ENCODE measurements at places on chromosomes 4 and X.

DNA sequence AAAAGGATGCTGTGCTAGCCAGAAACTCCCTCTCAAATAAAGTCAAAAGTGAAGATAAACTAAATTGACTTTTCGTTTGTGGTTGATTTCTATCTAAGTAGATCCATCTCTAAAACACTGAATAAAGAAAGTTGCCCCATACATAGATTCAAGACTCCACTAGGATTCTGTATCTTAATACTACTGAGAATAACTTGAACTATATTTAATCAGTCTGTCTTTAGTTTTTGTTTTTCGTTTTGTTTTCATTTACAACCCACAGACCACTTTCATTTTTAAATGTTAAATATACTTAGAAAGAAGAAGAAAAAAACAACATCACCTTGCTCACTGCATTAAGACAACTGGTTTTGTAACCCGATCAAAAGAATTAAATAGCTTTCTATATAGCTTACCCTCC lies 655.0 kb downstream of the RPA4 start:
- DNase-seq = no peak

DNA sequence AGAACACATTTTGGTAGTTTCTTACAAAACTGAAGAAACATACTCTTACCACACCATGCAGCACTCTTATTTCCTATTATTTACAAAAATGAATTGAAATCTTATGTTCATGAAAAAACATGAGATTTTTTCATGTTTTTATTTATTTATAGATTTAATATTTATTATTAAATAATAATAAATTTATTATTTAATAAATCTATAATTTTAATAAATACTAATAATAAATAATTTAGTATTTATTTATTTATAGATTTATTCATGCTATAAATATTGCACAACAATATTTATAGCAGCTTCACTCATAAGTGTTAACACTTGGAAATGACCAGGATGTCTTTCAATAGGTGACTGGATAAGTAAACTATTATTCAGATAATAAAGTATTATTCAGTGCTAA lies 91.6 kb upstream of the CPXCR1 start:
- DNase-seq = no peak

DNA sequence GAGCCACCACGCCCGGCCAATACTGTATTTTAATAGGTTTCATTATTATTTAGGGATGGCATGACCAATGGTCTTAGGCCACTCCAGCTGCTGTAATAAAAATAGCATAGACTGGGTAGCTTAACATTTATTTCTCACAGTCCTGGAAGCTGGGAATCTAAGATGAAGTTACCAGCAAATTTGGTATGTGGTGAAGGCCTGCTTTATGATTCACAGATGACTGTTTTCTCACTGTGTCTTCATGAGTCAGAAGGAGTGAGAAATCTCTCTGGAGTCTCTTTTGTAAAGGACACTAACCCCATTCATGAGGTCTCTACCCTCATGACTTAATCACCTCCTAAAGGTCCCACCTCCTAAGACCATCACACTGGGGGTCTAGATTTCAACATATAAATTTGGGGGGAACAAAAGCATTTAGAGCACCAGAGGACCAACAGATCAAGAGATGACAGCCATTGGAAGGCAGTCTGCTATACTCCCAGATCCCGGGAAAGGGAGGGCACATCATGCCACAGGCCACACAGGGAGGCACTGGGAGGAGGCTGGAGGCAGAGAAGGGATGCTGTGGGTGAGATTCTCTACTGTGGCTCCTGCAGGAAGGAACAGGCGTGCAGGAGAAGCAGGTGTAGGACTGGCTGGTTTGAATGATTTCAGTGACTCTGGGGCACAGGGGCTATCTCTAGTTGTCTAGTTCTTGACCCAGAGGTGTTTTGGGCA lies 335.8 kb upstream of the SFRP2 start:
- DNase-seq = no peak

- DNase-seq = no peak
These were observed 24.2 kb downstream of the NKX1-1 start for GRCh38 chr4:1381944-1382541.

DNA sequence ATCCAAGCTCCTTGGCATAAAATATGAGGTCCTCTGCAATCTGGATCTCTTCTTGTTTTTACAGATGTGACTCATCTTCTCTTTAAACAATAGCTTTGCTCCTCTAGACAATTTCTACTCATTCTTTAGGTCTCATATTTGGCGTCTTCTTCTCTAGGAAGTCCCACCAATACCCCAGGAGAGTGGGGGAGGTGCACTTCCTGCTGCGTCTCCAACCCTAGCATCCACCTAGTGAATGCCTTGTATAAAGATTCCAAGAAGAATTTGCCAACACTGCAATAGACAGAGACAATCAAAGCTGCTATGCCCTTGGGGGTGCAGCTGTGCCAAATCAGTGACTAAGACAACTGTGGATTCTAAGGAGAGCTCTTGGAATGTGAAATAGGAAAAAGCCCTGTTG lies 45.7 kb upstream of the SLC10A7 start:
- DNase-seq = no peak

GRCh38 chr4:151738720-151739517 lies 21.9 kb downstream of the GATB start:
- no peak for DNase-seq

DNA sequence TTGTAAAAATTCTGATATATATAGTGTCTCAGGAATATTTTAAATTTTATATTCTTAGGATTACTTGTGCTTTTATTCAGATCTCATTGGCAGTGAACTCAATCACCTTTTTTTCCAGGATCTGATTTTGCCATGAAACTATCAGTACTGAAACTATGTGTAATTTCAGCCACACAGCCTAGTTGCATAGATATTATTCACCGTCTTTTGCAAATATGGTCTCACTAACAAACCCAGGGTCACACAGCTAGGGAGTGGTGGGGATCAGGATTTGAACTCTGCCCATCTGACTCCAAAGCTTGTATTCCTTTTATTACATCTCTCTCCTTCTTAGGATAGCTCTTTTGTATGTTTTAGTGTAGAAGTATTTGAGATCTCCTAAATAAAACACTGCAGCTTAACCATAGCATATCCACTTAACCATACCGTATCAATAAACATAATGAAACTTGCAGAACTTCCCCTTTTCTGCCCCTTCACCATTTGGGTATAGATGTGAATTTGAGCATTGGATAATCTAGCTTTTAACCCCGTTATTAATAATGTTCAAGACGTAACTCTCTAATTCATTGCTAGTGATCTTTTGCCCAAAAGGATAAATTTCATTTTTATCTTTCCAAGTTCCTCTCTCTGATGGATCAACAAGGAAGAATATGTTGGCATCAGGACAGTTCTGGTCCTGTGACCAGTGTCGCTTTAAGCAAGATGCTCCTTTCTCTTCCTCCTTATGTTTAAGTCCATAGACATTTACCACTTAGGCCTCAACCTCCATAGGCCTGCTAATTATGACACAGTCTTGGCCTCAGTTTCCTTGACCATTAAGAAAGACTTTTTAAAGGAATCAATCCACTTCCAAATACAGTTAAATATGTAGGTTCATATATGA lies 74.6 kb downstream of the RAPGEF2 start:
- no peak for DNase-seq

- DNase-seq = no peak
These were observed 35.5 kb upstream of the CCKAR start for GRCh38 chr4:26525771-26526150.

- no peak for DNase-seq
These were observed 30.6 kb upstream of the CCKAR start for GRCh38 chr4:26520728-26521450.

DNA sequence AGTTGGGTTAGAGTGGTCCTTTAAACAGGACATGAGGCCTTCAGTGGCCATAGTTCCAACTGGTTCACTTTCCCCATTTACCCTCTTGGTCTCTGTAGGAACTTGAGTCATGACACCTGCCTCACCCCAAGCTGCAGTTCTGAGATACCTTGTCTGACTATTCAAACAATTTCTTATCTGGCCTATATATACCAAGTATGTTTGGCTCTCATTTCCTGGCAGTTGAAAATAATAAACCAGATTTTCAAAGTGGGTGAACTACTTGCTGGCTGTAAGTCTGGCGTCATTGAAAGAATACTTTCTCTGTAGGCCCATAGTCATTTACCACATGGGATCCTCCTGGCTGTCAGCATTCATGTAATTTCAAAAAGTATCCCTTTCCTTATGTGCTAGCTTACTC lies 228.8 kb downstream of the SHROOM3 start:
- no peak for DNase-seq

GRCh38 chrX:8126092-8126491 lies 45.0 kb downstream of the VCX2 start:
- no peak for DNase-seq

DNA sequence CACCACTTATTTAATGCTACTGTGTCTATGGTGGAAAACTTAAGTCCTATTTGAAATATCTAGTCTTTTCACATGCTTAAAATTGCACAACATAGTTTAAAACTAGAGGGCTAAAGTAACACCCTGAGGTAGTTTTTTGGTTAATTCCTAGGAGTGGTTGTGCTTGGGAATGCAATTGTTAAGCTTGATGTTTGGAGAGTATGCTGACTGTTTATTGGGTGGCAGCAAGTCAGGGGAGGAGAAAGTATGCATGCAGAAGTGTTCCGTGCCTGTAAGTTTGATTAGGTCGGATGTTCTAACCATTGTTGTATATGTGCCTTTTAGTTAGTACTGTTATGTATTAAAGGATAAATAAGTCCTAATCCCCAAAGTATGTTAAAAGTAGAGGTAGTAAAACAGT lies 40.5 kb downstream of the CXCL8 start:
- no peak for DNase-seq

- no peak for DNase-seq
These were observed 980.7 kb upstream of the GRIA3 start for GRCh38 chrX:122203399-122203798.

DNA sequence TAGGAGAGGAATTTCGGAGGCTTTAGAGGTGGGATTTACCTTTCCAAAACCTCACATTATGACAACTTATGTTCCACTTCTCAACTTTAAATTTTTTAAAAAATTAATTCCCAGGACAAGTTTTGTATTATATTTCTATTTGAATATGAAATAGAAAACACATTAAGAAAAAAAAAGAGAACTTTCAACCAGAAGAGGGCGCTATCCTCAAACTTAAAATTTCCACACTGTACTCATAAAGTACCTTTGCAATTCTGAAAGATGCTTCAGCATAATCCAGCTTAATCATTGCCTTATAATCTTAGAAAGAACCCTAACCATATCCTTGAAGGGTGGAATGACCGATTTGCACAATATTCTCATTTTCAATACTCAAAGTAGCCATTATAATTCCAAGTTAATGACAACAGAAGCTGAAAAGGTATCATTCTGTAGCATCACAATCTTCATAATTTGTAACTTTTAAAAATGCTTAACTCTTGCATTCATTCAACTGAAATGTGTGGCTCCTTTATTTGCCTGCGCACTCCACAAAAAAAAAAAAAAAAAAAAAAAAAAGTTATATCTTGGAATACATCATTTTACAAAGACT lies 158.0 kb downstream of the KCNIP4 start:
- no peak for DNase-seq

DNA sequence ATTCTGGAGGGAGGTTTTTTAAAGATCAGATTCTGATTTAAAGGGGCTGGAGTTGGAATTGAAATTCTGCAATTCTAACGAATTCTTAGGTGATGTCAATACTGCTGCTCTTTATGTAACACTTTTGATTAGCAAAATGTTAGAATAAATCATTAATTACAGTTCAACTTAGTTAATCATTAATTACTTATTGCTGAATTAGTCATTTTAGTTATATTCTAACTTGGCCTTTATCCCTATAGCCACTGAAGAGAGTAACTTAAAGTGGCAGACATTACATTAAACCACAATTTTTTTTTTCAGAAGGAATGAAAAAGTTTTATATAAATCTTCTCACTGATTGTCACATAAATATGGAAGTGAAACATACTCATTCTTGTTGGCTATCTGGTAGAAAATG lies 206.6 kb upstream of the ITM2A start:
- DNase-seq = no peak

- DNase-seq = no peak
These were observed 70.9 kb downstream of the CYTL1 start for GRCh38 chr4:4948370-4948769.

- no peak for DNase-seq
These were observed 209.2 kb downstream of the TECRL start for GRCh38 chr4:64200001-64200555.

- DNase-seq = no peak
These were observed 9.0 kb upstream of the DAPP1 start for GRCh38 chr4:99807666-99808065.

- DNase-seq = no peak
These were observed 141.4 kb downstream of the PPP3CA start for GRCh38 chr4:101205916-101206315.

DNA sequence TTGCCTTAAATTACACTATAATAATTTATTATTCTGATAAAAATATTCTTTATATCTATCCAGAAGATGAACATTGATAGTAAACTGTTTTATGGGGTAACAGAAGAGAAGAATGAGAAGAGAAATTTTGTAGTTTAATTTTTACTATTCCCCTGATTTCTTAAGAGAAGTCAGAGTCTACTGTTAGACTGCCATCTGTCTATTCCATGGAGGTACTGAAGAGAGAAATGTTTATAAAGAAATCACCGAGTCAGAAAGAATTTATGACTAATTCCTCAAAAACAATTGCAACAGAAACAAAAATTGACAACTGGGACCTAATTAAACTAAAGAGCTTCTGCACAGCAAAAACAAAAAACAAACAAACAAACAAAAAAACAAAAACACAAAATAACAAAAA lies 149.9 kb downstream of the FGF16 start:
- no peak for DNase-seq

GRCh38 chr4:123996718-123997510 lies 600.3 kb downstream of the SPRY1 start:
- no peak for DNase-seq

DNA sequence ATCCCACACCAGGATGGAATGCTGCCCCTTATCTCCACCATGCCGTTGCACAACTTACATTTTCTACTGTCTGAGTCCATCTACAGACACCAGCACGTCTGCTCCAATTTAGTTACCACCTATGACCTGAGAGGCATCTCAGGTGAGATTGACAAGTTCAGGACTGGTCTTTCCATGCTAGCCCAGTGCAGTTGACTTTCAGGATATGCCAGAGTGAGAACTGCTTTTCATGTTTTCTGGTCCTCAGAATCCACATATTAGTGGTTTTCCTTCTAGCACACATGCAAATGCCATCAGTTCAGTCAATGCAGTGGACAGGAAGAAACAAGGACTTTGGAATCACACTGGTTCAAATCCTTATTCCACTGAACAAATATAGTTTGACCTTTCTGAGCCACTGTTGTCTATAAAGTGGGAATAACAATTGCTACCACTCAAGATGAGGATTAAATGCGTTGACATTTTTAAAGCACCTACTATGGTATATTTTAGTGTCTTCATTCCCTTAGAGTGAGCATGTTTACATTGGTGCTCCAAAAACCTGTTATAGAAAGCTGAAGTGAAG lies 38.1 kb upstream of the ANXA3 start:
- DNase-seq = no peak

- DNase-seq = no peak
These were observed 20.8 kb upstream of the TRIM60 start for GRCh38 chr4:165010991-165011390.

GRCh38 chrX:38293741-38294140 lies 33.6 kb downstream of the RPGR start:
- DNase-seq = no peak

DNA sequence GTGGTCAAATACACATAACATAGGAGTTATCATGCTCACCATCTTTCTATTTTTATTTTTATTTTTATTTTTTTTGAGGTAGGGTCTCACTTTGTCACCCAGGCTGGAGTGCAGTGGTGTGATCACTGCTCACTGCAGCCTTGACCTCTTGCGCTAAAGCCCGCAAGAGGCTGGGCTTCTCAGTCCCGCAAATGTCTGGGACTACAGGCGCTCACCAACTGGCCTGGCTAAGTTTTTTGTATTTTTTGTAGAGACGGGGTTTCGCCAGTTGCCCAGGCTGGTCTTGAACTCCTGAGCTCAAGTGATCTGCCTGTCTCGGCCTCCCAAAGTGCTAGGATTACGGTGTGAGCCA lies 295 bp upstream of the TLR10 start:
- DNase-seq = no peak
